Hepatic stellate cell (primary cell): ENCODE measurements at places on chromosomes 1 and 21.

DNA sequence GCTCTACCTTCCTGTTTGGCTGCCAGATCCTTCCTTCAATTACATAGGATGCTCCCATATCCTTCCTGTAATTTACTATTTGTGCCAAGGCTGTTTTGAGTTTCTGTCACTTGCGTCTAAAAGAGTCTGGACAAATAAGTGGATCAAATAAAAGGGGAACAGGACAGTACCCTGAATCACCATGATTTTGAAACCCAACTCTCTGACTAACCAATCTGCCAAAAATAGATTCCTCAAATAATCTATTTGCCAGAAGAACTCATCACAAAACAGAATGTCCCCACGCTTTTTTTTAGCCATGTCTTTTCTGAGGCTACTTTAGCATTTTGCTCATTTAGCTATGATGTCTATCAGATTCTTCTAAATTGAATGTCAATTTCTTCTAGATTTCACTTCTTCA is 392.6 kb downstream of the NTNG1 start:
- DNase-seq: no peak

- DNase-seq: no peak
These were observed 12.8 kb downstream of the RRP15 start for GRCh38 chr1:218297867-218298266.

- no peak for DNase-seq
These were observed 8.7 kb upstream of the RPL11 start for GRCh38 chr1:23682946-23683345.

GRCh38 chr1:27147842-27148518 is 6.9 kb downstream of the SLC9A1 start:
- no peak for DNase-seq

DNA sequence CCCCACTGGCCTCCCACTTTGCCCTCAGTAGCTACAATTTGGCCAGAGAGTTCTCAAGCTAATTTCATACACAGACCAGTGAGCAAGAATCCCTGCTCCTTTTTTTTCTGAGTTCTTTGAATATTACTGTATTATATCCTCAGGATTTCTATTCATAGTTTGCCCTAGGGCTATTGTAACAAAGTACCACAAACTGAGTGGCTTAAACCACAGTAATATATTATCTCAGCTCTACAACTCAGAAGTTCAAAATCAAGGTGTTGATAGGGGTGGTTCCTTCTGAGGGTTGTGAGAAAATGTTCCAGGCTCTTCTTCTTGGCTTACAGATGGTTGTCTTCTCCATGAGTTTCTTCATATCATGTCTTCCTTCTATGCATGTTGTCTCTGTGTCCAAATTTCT is 289.4 kb upstream of the ESRRG start:
- no peak for DNase-seq

GRCh38 chr1:224287714-224288113 is 42.3 kb downstream of the NVL start:
- DNase-seq: no peak

- no peak for DNase-seq
These were observed 58.4 kb upstream of the LGALS8 start for GRCh38 chr1:236465231-236465958.

- no peak for DNase-seq
These were observed 57.2 kb upstream of the RUNX1 start for GRCh38 chr21:35106246-35106835.

DNA sequence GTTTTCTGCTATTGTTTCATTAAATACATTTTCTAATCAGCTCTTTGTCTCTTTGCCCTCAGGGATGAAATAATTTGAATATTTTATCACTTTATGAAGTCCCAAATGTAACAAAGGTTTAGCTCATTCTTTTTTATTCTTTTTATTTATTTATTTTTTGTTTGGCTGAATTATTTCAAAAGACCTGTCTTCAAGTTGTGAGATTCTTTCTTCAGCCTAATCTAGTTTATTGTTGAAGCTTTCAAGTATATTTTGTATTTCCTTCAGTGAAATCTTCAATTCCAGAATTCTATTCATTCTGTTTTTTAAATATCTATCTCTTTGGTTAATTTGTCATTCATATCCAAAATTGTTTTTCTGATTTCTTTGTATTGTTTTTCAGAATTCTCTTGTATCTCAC is 10.8 kb downstream of the LY9 start:
- DNase-seq: no peak

DNA sequence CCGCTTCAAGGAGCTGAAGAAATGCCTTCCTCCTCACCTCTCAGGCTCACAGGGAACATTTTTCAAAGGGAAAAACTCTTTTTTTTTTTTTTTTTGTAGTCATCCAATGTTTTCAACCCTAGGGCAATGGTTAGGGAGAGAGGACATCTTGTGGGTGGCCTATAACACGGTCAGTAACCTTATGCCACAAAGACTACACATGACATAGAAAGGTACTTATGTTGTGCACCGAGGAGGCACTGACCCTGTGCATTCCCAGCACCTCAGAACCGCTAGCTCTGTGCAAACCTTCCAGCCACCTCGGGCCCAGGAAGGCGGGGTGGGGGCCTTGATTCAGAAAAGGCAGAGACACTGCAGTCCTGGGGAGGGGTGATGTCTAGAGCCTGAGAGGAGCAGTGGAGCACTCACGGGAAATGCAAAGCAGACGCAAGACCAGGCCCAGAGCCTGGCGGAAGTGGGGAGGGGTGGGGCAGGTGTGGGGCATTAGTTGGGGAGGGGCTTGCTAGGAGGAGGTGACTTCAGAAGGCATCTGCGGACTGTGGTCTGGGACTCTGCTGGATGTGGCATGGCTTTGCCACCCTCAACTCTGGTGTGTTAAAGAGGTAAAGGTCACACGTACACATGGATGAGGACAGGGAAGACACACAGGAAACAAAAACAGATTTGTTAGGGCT is 68.6 kb downstream of the MDM4 start:
- no peak for DNase-seq

DNA sequence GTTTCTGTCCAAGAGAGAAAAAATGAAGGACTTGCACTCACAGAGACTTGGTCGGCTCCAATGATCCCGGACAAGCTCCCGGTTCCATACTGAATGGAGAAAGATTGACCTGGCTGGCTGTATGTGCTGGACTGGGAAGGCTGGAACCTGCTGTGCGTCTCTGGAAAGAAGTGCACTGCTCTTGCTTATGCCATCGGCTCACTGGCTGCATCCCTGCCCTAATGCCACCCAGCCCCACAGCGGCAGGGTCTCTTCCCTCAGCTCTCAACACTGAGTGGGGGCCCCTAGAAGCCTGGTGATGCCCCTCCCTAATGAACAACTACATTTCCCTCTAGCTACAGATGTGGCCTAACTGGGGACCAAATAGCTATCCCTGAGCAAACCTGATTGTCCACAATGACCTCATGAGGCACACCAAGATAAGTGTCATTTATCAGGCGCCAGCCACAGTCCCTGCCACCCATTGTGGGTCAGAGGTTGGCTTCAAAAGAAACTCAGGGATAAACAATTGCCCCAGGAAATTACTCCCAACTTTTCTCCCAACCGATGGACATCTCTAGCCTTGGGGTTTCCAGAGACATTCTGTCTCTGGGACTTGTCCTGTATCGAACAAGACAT is 2.6 kb downstream of the CTSE start:
- DNase-seq: no peak

DNA sequence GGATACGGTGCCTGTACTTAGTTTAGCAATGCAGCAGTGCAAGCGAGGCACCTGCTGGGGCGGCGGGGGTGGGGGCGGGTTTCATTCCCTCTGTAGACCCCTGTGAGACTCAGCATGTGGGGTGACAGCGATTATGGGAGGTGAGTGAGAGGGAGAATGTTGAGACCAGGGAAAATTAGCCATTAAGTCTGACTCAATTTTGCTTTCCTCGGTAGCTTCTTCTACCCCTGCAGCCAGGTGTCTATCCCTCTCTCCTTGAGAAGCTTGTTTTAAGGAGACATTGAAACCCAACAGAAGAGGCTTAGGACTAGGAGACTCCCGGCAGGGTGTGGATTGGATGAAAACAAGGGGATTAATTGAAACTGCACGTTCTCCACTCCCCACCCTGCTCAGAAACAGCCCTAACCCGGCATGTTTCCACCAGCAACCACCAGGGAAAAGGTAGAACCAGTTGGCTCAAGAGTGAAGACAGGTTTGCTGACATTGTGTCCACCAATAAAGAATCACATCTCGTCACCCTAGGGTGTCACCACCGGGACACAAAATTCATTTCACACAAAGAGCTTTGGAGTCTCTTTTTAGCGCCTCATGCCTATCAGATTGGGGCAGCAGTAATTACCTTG is 20.6 kb upstream of the ATF3 start:
- DNase-seq: no peak

GRCh38 chr1:116066868-116067565 is 44.2 kb upstream of the MAB21L3 start:
- DNase-seq: peak; percentile 14

GRCh38 chr1:17614586-17614985 is 75.1 kb downstream of the ARHGEF10L start:
- DNase-seq: no peak

DNA sequence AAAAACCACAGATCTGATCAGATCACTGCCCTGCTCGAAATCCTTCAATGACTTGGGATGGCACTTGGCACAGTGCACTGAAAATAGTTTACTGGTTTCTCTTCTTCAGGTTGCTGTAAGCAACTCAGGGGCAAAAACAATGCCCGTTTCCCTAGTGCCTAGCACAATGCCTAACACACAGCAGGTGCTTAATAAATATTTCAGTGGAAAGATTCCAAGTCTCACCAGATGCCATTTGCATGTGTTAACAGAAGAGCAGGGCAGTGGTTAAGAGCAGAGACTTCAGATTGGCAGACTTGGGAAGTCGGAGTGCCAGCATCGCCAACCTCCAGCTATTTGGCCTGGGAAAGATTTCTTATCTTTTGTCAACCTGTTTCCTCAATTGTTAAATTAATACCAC is 10.9 kb upstream of the METTL25B start:
- DNase-seq: no peak
